ENCODE measurements at places on chromosomes 6 and 20.
A peak's percentile ranks its signal among the peaks of the same experiment; 100 is the strongest.

DNA sequence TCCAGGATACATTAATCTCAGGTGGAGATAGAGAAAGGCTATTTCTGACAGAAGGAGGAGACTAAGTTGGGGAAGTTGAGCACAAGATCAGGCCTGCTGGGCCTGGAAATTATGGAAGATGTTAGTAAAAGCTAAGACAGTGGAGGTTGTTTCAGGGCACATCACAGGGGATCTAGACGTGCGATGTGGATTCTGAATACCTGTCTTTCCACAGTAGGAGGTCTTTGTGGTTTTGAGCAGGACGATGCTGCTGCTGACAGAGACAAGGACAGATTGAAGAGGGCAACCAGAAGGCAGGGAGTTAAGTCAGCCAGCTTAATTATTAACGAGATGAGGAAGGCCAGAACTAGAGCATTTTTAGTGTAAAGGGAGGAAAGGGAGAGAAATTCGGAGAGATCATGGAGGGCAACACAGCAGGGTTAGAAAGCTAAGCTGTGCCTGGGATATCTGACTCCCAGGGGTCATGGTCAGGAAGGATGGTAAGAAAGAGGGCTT, 384.9 kb downstream of the MAFB start:
- DNase-seq: no peak

- peak; percentile 87 for DNase-seq
These were observed 12.5 kb downstream of the PRDM1 start for GRCh38 chr6:106098383-106099234.

DNA sequence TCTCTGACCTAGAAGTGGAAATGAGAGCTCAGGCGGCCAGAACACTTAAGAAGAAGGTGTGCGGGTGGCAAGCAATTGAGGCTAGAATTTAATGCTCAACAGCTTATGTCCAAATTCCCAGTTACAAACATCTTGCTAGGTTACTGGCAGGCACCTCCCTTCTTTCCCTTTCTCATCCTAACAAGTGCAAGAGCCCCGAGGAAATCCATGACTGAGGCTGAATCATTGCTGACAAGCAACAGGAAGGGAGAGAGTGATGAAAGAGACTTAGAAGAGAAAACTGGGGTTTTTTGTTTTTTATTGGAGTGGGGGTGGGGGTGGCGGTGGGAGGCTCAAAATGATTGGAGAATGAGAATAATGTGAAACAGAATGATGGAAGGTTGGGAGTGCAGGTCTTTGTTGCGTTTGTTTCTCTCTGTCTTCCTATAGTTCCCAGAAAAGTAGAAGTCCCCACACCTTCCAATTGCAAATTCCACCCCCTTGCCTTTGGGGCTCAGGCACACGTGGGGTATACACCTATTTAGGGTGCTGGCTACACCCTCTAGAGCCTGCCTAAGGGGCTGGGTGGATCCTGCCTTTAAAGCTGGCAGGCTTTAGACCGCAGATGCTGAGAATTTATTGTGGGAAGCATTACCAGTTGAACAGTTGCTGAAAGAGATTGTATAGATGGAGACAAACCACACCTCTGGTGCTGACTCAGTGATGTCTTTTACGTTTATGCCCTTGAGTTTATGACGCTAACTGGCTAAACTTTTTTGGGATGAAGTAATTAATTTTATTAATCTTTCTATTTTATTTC, 1.4 kb downstream of the FAM83B start:
- no peak for DNase-seq

GRCh38 chr6:108565893-108566292, 5.2 kb downstream of the FOXO3 start:
- no peak for DNase-seq

DNA sequence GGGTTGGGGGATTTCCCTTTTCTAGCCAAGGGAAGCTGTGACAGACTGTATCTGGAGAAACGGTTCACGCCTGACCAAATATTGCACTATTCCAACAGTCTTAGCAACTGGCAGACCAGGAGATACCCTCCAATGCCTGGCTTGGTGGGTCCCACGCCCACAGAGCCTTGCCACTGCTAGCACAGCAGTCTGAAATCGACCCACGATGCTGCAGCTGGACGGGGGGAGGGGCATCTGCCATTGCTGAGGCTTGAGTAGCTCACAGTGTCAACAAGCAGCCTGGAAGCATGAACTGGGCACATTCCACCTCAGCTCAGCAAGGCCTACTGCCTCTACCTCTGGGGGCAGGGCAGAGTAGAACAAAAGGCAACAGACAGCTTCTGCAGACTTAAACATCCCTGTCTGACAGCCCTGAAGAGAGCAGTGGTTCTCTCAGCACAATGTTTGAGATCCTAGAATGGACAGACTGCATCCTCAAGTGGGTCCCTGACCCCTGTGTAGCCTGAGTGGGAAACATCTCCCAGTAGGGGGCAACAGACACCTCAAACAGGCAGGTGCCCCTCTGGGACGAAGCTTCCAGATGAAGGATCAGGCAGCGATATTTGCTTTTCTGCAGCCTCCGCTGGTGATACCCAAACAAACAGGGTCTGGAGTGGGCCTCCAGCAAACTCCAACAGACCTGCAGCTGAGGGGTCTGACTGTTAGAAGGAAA, 89.9 kb upstream of the ECI2 start:
- no peak for DNase-seq

DNA sequence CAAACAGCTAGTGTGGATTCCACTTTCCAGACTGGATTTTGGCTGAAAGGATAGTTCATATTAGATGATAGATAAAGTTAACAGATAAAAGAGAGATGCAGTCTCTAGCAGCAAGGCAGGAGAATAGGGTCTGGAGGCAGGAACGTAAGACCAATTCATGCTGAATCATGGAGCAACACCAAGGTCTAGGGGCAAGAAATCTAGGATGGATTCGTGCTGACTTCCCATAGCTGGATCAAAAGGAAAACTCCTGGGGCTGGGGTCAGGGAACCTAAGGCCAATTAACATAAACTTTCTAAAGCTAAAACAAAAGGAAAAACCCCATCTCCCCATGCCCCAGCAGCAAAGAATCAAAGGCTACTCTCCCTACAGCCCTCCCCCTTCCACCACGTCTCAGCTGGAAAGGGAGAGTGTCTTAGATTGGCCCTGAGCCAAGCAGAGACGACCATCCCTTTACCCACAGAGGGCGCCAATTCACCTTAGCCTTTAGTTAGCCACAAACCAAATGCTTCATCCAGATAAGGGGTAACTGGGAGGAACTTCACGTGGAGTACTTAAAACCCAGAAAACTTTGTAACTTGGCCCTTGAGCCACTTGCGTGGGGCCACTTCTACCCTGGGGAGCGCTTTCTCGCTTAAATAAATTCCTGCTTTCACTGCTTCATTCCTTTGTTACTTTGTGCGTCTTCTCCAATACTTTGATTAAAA, 7.6 kb downstream of the TREM1 start:
- DNase-seq: peak; percentile 78

DNA sequence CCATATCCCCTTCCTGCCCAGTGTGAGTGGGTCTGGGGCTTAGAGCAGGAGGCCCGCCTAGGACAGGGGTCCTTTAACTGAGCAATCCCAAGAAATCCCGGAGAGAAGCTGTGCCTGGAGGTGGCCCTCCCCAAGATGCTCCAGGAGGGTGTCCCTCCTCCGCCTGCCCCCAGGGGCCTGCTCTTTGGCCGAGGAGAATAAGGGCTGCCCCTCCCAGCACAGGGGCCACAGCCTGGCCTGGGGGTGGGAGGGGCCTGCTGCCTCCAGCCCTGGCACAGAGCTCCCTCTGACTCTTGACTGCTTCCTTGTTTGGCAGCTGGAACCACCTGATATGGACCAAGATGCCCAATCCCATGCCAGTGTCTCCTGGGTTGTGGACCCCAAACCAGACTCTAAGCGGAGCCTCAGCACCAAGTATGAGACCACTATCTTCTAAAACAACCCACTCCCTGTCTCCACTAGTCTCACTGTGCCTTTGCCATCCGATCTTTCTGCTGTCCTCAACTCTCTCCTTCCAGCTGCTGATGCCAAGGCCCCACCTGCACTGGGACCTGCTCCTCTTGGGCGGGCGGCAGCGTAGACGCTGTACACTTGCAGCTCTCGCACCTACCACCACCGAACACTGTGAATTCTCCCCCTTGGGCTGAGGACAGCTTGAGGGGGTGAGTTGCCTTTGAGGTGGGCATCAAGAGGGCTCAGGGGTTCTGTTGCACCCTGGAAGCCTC, 54.3 kb downstream of the TCP11 start:
- DNase-seq: peak; percentile 7

DNA sequence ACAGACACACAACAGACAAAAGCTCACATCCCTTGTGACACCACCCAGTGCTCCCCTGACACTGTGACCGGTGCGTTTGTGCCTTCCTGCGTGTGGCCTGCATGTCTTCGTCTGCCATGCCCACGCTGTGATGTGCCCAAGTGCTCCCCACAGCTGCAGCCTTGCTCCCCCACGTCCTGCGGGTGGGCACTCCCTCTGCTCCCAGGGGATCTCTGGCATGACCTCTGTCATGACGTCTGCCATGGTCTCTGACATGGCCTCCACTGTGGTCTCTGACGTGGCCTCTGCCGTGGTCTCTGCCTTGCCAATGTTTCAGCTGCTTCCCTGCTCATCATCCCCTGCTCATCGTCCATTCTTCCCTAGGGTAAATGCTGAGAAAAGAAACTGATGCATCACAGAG, 200.9 kb downstream of the DLL1 start:
- DNase-seq: no peak

- no peak for DNase-seq
These were observed 520.8 kb downstream of the EPM2A start for GRCh38 chr6:145214570-145214969.

- DNase-seq: no peak
These were observed 88.1 kb upstream of the BACH2 start for GRCh38 chr6:90384720-90385119.

- DNase-seq: no peak
These were observed 92.1 kb downstream of the RIN2 start for GRCh38 chr20:19850198-19850533.

GRCh38 chr6:28134015-28134414, 7.7 kb upstream of the ZKSCAN8 start:
- DNase-seq: peak; percentile 20

DNA sequence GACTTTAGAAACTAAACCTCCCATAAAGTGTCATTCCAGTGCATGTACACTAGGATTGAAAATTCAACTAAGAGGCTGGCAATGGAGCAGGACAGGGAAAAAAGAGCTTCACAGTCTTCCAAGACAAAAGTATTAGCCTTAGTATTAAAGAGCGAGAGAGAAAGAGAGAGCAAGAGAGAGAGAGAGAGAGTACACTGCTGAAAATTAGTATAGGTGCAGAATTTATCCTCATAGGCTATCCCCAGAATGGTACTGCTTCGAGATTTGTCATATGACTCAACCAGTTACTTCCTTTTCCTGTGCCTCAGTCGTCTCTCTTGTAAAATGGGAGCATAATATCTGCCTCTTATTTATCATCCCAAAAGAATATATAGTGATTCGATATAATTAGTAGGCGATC, 543.2 kb upstream of the JARID2 start:
- no peak for DNase-seq

DNA sequence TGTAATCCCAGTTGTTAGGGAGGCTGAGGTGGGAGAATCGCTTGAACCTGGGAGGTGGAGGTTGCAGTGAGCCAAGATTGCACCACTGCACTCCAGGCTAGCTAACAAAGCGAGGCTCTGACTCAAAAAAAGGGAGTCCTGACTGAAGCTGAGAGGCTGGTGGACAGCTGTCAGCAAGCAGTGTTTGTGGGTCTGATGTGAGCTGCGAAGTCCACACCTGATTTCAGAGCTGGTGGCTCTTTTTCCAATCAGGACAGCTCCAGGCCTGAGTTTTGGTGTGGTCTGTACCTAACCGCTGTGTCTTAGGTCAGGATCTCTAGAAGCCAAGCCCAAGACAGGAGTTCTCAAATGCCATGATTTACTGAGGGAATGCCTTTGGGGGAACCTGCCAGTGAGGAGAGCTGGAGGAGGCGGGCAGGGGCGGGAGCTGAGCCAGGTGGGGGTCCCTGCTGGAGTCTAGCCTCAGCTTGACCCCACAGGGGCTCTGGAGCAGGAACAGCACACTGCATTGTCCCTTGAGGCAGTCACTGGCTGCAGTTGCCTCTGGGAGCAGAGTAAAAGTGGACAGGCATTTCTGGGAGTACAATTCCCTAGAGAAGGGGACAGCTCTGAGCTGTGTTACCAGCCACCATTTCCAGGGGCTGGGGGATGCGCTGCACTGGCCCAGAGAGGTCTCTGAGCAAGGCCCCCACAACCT, 5.0 kb downstream of the GFRA4 start:
- DNase-seq: no peak

DNA sequence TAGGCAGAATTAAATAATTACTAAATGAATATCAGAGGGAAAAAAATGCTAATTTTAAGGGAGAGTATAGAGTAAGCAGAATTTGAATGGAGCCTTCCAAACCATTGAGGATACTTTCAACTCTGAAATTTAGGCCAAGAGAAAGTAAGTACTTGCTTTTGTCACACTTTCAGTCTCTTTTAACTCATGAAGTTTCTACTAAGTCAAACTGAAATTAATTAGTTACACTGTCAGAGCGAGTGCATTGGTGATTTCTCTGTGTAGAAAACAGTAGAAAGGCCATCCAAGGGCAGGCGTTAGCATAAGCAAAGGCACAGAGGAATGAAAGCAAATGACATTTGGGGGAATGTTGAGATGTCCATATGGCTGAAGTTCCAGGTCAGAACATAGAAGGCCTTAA, 92.9 kb downstream of the PLEKHG1 start:
- DNase-seq: no peak

DNA sequence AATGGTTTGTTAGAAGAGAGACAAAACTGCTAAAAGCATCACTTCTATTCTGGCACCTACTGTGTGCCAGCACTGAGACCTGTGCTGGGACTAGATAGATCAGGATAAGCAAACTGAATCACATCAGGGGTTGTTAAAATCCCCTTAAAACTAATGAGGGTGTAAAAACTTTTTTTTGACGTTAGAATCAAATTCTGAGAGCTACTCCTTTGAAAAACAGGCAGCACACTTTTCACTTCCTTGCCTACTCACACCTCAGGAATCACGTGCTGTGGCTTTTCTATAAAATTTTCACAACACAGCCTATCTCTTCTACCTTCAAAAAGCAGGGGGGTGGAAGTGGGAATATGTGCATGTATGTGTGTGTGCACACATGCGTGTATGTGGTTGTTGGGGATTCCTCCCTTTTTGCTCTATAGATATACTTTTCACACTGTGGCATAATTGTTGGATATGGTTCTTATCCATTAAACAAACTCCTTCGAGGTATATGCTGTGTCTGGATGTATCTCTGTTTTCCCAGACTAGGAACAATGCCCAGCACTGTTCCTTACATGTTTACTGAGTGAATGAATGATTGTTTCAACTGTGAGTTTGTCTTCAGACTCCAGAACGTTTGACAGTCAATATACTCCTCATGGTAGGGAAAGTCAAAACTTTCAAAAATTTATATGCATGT, 105.4 kb downstream of the FYN start:
- no peak for DNase-seq

All from activated T-cell treated with anti-CD3 and anti-CD28 coated beads, Interleukin-2, amount 50 U/mL, for 48 hours (primary cell).